Cortex of kidney (tissue), 1 donor: ENCODE measurements at places on chromosomes 2 and 18.

GRCh38 chr18:74937291-74937690, 271.6 kb downstream of the PTGR3 start:
- DNase-seq = no peak

DNA sequence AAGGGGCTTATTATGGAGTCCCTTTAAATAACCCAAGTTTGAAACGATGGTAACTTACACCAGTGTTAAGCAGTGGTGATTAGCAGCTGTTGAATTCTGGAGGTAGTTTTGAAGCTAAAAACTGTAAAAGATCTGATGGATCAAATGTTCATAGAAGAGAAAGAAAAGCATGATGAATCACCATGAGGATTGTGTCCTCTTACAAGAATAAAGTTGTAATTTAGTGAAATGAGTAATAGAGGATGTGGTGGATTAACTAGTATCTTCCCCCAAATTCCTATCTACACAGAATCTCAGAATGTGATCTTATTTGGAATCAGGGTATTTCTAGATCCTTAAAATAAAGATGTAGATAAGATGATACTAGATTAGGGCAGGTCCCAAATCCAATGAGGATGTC, 1138.2 kb upstream of the TMEFF2 start:
- no peak for DNase-seq

- DNase-seq = no peak
Measured at GRCh38 chr2:233470011-233470687, 96.4 kb downstream of the USP40 start.

GRCh38 chr18:79438898-79439627, 43.3 kb downstream of the NFATC1 start:
- no peak for DNase-seq

- DNase-seq = no peak
Measured at GRCh38 chr2:54261537-54261936, 5.5 kb upstream of the TSPYL6 start.

DNA sequence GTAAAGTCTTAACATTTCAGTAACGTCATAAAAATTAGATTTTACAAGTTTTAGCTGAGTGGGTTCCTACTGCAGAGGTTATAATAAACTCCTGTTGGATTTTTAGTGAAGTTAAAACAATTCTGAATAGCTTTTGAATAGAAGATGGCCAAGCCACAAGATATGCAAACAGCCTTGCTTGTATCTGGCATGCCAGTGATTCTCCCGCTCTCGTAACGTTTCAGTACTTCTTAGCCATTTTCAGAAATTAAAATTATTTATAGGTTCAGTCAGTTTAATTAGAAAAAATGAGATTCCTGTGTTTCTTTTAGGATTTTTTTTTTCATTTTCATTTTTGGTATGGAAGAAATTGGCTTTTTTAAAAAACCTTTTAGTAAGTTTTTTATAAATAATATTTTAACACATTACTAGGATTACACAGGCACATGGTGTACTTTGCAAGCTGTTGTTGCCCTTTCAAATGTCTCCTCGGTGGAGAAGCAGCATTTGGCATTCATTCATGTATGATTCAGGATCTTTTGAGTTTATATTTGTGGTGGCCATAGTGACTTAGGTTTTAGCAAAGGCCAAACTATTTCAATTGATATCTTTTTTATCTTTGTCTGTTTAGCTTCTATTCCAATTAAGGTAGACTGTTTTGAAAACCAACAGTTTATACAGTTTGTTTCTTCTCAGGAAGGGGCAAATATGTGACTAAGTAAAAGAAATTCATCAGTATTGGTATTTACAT, 30.6 kb upstream of the RND3 start:
- DNase-seq = no peak

DNA sequence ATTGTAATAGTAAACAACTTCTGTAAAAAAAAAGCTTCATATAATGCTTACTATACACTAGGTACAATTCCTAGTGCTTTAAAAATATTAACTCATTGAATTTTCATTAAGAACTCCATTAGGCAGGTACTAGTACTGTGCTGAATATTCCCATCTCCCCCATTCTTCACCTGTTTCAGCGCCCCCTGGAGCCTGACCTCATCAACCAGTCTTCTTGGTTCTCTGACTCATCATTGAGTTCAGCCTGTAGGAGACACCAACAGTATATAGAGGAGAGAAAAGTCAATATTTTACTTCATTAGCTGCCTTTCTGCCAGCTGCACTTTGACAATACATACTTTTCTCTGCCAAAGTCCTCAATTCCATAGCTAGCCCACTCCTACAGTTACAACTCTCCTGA, 1009.9 kb upstream of the KLHL29 start:
- DNase-seq = no peak

GRCh38 chr2:37718515-37719161, 47.2 kb upstream of the CDC42EP3 start:
- no peak for DNase-seq

DNA sequence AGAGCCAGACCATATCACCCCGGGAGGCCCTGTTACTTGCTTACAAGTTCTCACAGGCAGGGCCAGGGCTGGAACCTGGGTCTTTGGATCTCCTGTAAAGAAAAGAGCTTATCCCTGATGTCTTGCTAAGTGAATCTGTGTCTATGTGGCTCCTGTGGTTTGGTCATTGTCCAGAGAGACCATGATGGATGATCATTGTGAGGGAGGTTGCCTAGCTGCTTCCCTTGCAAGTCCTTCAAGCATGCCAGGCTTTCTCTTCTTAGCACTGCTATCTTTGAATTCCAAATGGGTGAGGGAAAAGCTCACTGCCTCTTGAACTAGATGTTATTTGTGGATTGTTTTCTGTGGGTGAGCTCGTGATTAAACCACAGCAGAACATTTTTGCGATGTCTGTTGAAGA, 151.6 kb downstream of the FSHR start:
- no peak for DNase-seq

DNA sequence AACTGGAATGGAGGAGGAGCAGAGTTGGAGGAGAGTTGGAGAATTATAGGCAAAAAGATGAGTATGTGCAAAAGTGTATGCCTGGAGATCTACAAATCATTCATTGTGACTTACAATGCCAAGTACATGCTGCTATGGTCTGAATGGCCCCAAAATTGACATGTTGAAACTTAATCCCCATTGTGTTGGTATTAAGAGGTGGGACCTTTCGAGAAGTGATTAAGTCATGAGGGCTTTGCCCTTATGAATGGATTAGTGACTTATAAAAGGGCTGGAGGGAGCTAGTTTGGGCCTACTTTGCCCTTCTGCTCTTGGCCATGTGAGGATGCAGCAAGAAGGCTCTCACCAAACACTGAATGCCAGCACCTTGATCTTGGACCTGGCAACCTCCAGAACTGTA, 6.3 kb upstream of the RBMS1 start:
- DNase-seq = no peak

GRCh38 chr2:62440281-62440946, 65.6 kb downstream of the TMEM17 start:
- DNase-seq = no peak

DNA sequence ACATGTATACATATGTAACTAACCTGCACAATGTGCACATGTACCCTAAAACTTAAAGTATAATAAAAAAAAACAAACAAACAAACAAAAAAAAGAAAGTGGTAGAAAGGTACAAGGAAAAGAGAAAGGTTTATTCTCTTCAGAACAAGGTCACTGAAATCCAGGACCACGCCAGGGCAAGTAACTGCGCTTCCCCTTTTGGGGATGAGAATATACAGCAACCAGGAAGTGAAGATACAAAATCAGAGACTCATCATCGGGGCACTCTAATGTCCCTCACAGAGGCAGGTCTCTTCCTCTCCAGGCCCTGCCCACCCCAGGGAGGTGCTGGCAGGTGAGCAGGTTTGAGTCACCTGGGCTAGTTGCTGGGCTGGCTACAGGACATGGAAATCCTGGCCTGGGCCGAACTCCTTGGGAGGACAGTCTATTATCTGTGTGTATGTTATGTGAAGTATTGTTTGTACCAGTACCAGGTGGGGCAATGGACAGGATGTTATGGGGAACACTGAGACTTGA, 100.4 kb upstream of the GPR45 start:
- no peak for DNase-seq

DNA sequence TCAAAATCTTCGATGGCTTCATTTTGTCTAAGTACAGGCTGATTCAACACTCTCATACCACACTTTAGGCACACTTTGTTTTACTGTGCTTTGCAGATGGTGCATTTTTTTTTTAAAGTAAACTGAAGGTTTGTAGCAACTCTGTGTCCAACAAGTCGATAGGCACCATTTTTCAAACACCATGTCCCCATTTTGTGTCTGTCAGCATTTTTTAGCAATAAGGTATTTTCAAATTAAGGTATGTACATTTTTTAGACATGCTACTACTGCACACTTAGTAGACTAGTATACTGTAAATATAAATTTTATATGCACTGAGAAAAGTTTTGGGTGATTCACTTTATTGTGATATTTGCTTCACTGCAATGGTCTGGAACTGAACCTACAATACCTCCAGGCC, 44.4 kb downstream of the ORC4 start:
- DNase-seq = no peak

DNA sequence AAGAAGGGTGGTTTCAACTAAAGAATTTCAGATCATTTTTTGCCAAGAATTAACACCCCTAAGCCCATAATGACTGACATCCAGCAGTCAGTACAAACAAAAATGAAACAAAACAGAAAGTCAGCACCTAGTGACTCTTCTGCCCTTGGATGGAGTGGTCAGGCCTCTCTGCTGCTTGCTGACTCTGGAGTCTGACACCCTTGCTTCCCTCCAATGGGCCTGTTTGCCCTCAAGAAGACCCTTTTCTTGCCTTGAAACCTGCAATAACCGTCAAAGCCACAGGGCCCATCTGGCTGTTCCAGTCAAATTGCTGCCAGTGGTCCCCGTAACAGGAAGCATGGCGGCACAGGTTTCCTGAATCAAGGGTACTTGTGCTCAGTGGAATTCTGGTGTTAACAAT, 27.2 kb upstream of the CYTIP start:
- no peak for DNase-seq

GRCh38 chr2:106139238-106139935, 54.7 kb downstream of the UXS1 start:
- DNase-seq = no peak

GRCh38 chr2:18009891-18010290, 131.4 kb downstream of the KCNS3 start:
- no peak for DNase-seq

GRCh38 chr2:226874749-226875148, 38.9 kb downstream of the RHBDD1 start:
- no peak for DNase-seq

- no peak for DNase-seq
Measured at GRCh38 chr2:224650815-224651439, 65.2 kb downstream of the CCDC195 start.

DNA sequence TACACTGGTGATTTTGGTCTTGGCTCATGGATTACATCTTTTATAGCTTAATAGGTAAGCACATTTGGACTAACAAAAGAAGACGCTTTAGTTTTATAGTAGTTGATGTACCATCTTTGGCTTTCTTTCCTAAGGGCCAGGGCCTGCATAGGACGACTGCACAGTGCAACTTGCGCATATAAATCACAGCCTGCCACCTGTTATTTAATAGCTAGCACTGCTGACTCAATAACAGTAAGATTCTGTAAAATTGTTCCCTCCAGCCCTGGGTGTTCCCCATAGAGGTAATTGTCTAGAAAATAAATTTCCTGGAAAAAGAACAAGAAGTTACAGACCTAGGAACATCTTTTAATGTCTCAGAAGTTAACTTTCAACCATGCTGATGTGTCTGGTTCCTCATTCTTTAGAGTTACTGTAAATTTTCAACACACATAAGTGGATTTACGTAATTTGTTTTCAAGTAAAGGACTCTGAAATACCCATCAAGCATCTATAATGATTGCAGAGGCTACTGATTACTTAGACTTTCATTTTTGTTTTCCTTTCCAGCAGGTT, 594.2 kb upstream of the NXPH2 start:
- no peak for DNase-seq

- DNase-seq = no peak
Measured at GRCh38 chr2:13056259-13056843, 339.6 kb downstream of the TRIB2 start.

DNA sequence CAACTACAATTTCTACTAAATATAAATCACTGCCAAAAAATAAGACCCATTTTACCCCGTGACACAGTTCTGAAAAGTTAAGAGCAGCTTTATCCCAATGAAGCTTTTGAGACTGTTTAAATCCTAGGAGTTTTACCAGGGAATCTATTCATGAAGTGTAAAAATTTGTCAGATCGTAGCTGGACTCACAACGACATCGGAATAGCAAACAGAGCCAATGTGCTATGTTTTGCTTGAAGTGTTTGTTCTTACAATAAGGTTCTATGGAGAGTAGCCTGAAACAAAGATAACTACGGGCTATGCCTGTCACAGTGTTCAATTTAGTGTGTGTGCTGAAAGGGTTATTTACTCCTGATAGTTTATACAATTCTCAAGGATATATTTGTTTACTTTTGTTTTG, 78.5 kb upstream of the L3MBTL4 start:
- DNase-seq = no peak

DNA sequence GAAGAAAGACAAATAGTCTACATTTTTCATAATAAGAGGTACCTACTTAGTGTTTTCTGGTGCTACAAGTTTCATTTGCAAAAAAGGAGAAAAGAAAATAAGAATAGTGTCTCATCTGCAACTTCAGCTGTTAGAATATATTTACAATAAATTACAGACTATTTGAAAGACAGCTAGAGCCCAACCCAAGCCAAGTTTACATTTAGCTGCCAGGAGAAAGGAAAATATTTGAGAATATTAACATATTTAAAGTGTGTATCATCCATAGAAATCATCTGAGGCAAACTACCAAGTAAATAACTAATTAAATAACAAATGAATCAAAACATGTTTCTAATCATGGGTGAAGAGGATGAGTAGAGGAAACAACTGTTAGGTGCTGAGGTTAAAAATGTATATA, 209.2 kb upstream of the ZSWIM2 start:
- no peak for DNase-seq

DNA sequence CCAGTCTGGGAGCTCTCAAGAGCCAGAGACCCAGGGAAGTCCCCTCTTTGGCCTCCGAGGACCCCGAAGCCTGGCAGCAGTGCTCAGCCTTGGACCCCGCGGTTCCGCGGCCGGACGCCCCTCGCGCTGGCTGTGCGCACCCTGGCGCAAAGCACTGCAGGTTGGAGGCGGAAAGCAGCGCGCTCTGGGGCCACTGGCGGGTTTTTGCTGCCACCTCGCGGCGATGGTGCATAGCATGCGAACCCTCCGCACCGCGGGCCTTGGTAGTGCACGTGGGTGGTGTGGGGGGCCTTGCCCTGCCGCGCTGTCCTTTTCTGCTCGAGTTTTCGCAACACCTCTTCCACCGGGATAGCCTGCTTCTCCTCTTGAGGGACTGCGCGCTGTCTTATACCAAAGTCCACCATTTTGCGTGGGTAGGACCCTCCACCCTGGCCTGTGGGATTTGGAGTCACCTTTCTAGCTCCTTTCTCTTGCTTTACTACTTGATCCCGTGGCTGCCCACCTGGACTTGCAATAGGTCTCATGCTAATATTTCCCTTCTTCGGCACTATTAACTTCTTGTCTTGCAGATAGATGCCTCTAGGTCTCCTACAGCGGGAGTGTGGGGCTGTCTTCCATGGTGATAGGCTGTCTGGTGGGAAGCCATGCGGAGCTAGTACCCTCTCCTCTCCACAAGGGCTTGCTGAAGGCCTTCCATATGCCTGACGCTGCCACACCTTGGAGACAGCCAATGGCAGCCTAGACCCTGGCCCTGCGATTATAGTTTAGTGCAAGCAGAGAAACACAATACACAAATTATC, 14.3 kb downstream of the SIX3 start:
- DNase-seq = no peak
